ENCODE measurements at places on chromosomes 7 and 10. TPM values are rescaled to one million over a fixed set of nuclear protein-coding genes. Genes with fewer than 3 reads are reported as not detected.

Gene GBX1
- not detected for total RNA-seq

- H3K27me3 ChIP-seq: no peaks in the 10 kb centered on the region
- no peak overlapping the region for H3K27ac ChIP-seq
- H3K4me1 ChIP-seq: peaks cover 6% of the 10 kb centered on the region
- no peaks in the 10 kb centered on the region for H3K36me3 ChIP-seq
- DNase-seq: no peak
- H3K4me3 ChIP-seq: no peak overlapping the region
Observed at GRCh38 chr7:69847921-69848612, 249.8 kb downstream of the AUTS2 start.

DNA sequence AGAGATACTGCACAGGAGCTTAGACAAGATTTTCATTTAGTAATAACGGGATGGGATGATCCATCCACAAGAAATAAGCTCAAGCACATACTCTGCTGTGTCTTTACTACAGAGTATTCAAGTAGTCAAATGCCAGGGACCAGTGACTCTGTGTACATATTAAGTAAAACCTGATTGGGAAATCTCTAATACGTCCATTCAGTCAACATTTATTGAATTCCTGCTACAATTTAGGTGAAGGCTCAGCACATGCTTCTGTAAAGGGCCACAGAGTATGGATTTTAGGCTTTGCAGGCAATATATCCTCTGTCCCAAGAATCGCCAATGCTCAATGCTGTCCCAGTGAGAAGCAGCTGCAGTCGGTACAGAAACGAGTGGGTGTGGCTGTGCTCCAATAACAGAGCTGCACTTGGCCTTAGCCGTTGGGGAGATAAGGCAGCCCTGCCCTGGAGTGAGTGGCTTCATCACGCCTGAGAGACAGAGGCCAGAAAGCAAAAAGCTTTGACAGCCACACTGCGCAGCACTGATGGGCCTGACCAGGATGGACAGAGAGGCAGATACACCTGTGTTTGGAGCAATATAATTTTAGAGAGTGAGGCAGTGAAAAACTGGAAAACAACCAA is 186.8 kb downstream of the PARD3 start:
- peak; percentile 83 for DNase-seq
- H3K27me3 ChIP-seq: no peaks in the 10 kb centered on the region
- no peaks in the 10 kb centered on the region for H3K36me3 ChIP-seq
- no peak overlapping the region for H3K27ac ChIP-seq
- peaks cover 11% of the 10 kb centered on the region for H3K4me1 ChIP-seq
- H3K4me3 ChIP-seq: no peak overlapping the region

- no peaks in the 10 kb centered on the region for H3K36me3 ChIP-seq
Observed at GRCh38 chr7:121327671-121328070, 1.1 kb upstream of the WNT16 start.

- peaks cover 33% of the 10 kb centered on the region for H3K4me1 ChIP-seq
- H3K27me3 ChIP-seq: peaks cover 54% of the 10 kb centered on the region
- no peaks in the 10 kb centered on the region for H3K36me3 ChIP-seq
- no peak for DNase-seq
- no peak overlapping the region for H3K27ac ChIP-seq
Observed at GRCh38 chr10:84198206-84198915, 4.0 kb downstream of the CDHR1 start.

Gene CYP3A7
- total RNA-seq: not detected

Gene FGFBP3
- total RNA-seq: 1.3 TPM

Gene ZMIZ1
- 25.9 TPM for total RNA-seq

- H3K4me3 ChIP-seq: no peak overlapping the region
- no peak overlapping the region for H3K27ac ChIP-seq
- no peaks in the 10 kb centered on the region for H3K27me3 ChIP-seq
- H3K4me1 ChIP-seq: no peaks in the 10 kb centered on the region
- H3K36me3 ChIP-seq: no peaks in the 10 kb centered on the region
Observed at GRCh38 chr10:30365883-30366282, 16.8 kb upstream of the MTPAP start.

DNA sequence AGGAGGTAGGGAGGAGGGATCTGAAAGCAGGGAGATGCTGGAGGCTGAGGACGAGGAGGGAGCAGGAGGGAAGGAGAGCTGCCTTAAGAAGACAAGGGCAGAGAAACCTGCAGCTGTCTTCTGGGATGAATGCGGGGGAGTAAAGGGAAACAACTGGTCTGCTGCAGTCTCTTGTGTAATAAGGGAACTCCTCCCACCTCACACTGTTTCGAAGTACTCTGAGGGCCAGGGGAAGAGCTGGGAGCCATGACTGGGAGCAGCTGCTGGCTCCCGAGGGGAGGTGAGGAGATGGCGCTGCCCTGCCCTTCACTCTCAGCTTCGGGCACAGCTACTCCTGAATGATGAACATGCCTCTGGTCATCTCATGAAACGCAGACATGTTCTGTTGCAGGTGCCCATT is 65.1 kb downstream of the CLEC2L start:
- H3K36me3 ChIP-seq: peaks cover 100% of the 10 kb centered on the region
- H3K4me1 ChIP-seq: no peaks in the 10 kb centered on the region
- H3K27me3 ChIP-seq: no peaks in the 10 kb centered on the region
- H3K27ac ChIP-seq: no peak overlapping the region

GRCh38 chr10:120067427-120067826 is 174.9 kb downstream of the SEC23IP start:
- H3K36me3 ChIP-seq: no peaks in the 10 kb centered on the region
- H3K27ac ChIP-seq: no peak overlapping the region
- H3K27me3 ChIP-seq: no peaks in the 10 kb centered on the region
- DNase-seq: no peak

GRCh38 chr7:8149222-8149621 is 112.7 kb downstream of the ICA1 start:
- H3K36me3 ChIP-seq: no peaks in the 10 kb centered on the region
- H3K4me1 ChIP-seq: no peaks in the 10 kb centered on the region
- no peak for DNase-seq
- no peaks in the 10 kb centered on the region for H3K27me3 ChIP-seq

GRCh38 chr7:30183749-30184369 is 49.1 kb downstream of the MTURN start:
- no peaks in the 10 kb centered on the region for H3K36me3 ChIP-seq
- no peak for DNase-seq
- H3K4me3 ChIP-seq: no peak overlapping the region

DNA sequence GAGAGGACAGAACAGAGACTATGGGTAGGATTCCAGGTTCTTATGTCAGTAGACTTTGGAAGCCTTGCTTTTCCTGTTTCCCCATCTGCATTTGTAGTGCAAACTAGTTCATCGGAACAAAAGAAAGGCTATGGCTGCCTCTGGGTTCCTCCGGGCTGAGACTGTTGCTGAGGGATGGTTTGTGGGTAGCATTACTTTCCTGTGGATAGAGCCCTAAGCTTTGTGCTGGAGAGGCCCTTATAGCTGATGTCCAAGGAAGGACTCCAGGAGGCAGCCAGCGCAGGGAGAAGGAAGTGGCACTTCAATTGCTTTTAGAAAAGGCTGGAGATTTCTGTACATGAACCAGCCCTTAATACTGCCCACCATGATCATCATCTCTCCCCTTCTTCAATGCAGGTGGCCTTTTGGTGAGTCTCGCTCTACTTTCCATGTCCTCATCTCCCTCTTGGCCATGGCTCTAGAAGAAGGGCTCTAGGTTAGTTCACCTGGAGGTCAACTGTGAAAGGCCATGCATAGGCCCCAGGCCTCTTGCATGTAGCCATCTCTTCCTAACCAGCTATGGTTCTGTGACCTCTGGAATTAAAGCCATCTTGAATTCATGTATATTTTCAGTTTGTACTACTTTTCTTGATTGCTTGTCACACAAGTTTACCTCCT is 15.4 kb downstream of the MXI1 start:
- peaks cover 44% of the 10 kb centered on the region for H3K4me1 ChIP-seq
- DNase-seq: no peak
- H3K27ac ChIP-seq: peak overlapping the region; percentile 91
- no peak overlapping the region for H3K4me3 ChIP-seq
- H3K27me3 ChIP-seq: no peaks in the 10 kb centered on the region

GRCh38 chr7:120304674-120305073 is 31.7 kb downstream of the KCND2 start:
- no peak overlapping the region for H3K27ac ChIP-seq
- no peaks in the 10 kb centered on the region for H3K36me3 ChIP-seq
- no peak for DNase-seq
- no peaks in the 10 kb centered on the region for H3K4me1 ChIP-seq
- no peaks in the 10 kb centered on the region for H3K27me3 ChIP-seq

Gene MAGI2
- 53.9 TPM for total RNA-seq

Gene HERC4
- total RNA-seq: 17.4 TPM

Gene FOXI2
- total RNA-seq: not detected

DNA sequence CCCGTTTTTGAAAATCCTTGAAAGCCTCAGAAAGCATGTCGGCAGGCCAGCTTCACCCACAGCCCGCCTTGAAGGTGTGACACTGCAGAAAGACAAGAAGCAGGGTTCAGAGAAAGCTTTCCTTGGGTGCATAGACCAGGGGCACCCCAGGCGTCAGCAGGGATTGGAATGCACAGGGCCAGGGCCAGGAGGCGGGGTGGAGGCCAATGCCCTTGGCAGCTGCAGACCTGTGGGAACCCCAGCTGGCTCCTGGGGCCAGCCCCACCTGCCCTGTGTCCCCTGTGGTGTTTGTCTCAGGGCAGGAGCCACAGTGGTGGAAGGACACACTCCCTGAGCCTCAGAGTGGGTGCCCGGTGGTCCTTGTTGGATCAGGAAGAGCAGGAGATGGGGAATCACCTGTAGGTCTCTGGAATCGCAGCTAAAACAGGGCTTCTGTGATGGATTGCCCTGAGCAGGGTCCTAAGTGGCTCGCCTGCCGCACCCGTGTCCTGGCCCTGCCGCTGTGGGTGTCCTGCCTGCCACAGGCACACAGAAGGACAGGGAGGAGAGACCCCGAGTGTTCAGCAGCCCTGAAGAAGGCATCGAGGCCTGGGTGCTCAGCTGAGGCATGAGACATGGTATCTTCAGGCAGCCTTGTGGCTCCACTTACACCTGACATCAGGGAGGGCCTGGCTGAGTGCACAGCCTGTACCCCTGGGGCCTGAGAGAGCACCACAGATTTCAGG is 32.5 kb downstream of the ANXA8 start:
- H3K4me1 ChIP-seq: no peaks in the 10 kb centered on the region
- no peaks in the 10 kb centered on the region for H3K27me3 ChIP-seq
- no peak overlapping the region for H3K27ac ChIP-seq

- H3K27ac ChIP-seq: no peak overlapping the region
- H3K36me3 ChIP-seq: no peaks in the 10 kb centered on the region
- DNase-seq: no peak
- no peaks in the 10 kb centered on the region for H3K27me3 ChIP-seq
- no peaks in the 10 kb centered on the region for H3K4me1 ChIP-seq
Observed at GRCh38 chr10:74384615-74385183, 233.7 kb downstream of the ADK start.

DNA sequence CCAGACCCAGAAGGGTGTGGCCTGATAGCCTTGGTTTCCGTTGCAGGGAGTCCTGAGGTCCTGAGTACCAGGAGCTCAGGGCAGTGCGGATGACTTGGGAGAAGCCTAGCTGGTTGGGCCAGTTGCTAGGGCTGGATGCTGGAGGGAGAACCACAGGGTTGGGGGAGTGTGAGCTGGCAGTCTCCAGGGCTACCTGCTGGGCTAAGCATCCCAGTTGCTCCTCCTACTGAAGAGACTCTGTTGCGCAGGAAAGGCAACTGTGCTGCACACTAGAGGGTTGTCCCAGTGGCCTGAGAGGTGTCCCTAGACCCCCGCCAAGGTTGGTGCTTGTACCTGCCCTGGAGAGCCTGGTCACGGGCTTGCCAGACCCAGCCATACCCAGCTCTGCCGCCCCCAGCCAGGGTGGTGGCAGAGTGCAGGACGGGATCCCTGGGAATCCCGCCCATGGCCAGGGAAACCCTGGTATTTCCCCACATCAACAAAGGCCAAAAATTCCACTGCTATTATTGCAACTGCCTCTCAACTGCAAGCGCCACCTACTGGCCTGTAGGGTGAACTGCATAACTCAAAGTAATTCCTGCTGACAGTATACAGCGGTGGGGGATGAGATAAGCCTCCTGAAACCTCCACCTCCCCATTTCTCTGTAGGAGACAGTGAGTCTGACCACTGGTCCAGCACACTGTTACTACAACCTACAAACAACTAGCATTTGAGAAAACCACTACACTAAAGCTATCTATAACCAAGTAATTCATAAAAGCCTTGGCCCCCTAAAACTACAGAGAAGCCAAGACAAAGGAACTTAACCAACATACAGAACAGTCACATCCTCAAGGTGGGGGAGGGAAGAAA is 67.6 kb upstream of the DDC start:
- H3K27me3 ChIP-seq: no peaks in the 10 kb centered on the region
- peaks cover 22% of the 10 kb centered on the region for H3K4me1 ChIP-seq
- no peak overlapping the region for H3K27ac ChIP-seq
- no peak overlapping the region for H3K4me3 ChIP-seq

- H3K4me3 ChIP-seq: no peak overlapping the region
- DNase-seq: no peak
- H3K4me1 ChIP-seq: no peaks in the 10 kb centered on the region
- H3K36me3 ChIP-seq: no peaks in the 10 kb centered on the region
- no peak overlapping the region for H3K27ac ChIP-seq
Observed at GRCh38 chr7:101614098-101614938, 14.8 kb downstream of the MYL10 start.

GRCh38 chr10:6416892-6417512 is 163.1 kb downstream of the PRKCQ start:
- H3K4me1 ChIP-seq: no peaks in the 10 kb centered on the region
- H3K27ac ChIP-seq: no peak overlapping the region
- H3K36me3 ChIP-seq: no peaks in the 10 kb centered on the region
- no peak overlapping the region for H3K4me3 ChIP-seq

DNA sequence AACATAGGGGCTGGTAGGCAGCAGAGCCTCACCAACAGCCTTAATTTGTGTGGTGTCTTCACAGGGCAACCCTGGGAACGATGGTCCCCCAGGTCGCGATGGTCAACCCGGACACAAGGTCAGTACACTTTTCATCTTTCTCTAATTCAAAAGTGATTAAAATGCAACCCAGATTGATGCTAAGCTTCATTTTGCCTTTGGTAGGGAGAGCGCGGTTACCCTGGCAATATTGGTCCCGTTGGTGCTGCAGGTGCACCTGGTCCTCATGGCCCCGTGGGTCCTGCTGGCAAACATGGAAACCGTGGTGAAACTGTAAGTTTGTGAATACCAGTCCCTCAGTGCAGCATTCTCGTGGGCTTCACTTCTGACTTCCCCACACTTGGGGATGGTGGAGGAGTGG is 30.9 kb downstream of the COL1A2 start:
- no peaks in the 10 kb centered on the region for H3K4me1 ChIP-seq
- H3K27ac ChIP-seq: no peak overlapping the region
- DNase-seq: no peak
- H3K4me3 ChIP-seq: no peak overlapping the region
- H3K36me3 ChIP-seq: peaks cover 93% of the 10 kb centered on the region

GRCh38 chr7:65325793-65326432 is 47.7 kb upstream of the ZNF92 start:
- H3K27ac ChIP-seq: no peak overlapping the region
- no peak for DNase-seq
- no peaks in the 10 kb centered on the region for H3K27me3 ChIP-seq
- H3K4me1 ChIP-seq: no peaks in the 10 kb centered on the region
- no peak overlapping the region for H3K4me3 ChIP-seq
- no peaks in the 10 kb centered on the region for H3K36me3 ChIP-seq

- H3K4me3 ChIP-seq: no peak overlapping the region
- DNase-seq: no peak
- no peaks in the 10 kb centered on the region for H3K4me1 ChIP-seq
- no peaks in the 10 kb centered on the region for H3K27me3 ChIP-seq
Observed at GRCh38 chr10:10292501-10292900, 725.2 kb upstream of the CELF2 start.

Gene NPC1L1
- total RNA-seq: 1.1 TPM

Gene ASZ1
- not detected for total RNA-seq
